ENCODE measurements at places on chromosomes 5 and 9.
A peak's percentile ranks its signal among the peaks of the same experiment; 100 is the strongest.

GRCh38 chr9:18023332-18023731 lies 444.5 kb downstream of the SH3GL2 start:
- DNase-seq, result peak; percentile 26

- peak; percentile 10 for DNase-seq
These were observed 6.3 kb upstream of the UNC5A start for GRCh38 chr5:176803943-176804498.

GRCh38 chr9:89448381-89448780 lies 49.5 kb downstream of the SEMA4D start:
- DNase-seq, result no peak

- DNase-seq, result no peak
These were observed 88.7 kb downstream of the CFAP90 start for GRCh38 chr5:7762267-7762666.

GRCh38 chr5:168879929-168880328 lies 300.8 kb upstream of the PANK3 start:
- no peak for DNase-seq

- no peak for DNase-seq
These were observed 22.1 kb upstream of the UBAP2 start for GRCh38 chr9:34070606-34071324.

GRCh38 chr9:121676926-121677325 lies 25.5 kb downstream of the DAB2IP start:
- peak; percentile 29 for DNase-seq

DNA sequence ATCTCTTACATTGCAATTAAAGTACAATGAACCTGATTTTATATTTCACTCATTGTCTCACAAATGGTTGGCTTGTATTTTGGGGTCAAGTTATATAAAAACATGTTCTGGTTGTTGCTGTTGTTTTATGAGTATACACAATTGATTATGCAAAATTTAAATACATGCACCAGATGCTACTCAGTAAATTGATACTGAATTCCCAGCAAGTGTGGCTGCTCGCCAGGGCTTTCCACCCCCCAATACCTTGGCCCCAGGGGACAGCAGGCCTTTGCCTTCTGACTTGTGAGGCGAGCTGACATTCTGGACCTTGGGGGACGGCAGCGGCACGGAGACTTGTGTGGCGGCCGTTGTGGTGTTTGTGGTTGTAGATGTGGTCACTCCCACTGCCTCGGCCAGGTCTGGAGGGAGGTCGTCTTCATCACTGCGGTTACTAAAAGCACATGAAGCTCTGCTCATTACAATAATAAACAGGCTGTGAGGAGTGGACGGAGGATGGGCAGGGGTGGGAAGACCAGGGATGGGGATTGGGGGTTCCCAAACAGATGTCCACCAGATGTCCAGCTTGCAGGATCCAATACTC lies 27.0 kb upstream of the FRRS1L start:
- DNase-seq, result peak; percentile 4

- no peak for DNase-seq
These were observed 101.4 kb downstream of the COL5A1 start for GRCh38 chr9:134742822-134743535.

DNA sequence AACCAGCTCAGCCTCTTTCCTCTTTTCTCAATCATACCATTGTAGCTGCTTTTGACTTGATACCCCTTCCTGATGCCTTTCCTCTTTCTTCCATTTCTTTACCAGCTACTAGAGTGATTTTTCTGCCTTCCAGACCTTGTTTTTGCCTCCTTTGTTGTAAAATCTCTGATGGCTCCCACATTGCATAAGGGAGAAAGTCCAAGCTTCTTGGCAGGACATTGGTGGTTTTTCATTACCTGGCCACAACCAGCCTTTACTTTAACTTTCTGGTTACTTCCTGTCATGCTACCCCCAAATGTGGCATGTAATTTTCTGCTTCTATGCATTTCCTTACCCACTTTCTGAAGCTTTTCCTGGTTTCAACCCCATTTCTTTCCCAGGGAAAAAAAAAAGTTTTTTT lies 452.5 kb downstream of the TMEM38B start:
- DNase-seq, result no peak

GRCh38 chr9:17881371-17881770 lies 302.5 kb downstream of the SH3GL2 start:
- peak; percentile 26 for DNase-seq

- no peak for DNase-seq
These were observed 144.4 kb upstream of the FSTL4 start for GRCh38 chr5:133756756-133757155.

GRCh38 chr5:173925449-173926071 lies 37.4 kb downstream of the CPEB4 start:
- DNase-seq, result no peak

DNA sequence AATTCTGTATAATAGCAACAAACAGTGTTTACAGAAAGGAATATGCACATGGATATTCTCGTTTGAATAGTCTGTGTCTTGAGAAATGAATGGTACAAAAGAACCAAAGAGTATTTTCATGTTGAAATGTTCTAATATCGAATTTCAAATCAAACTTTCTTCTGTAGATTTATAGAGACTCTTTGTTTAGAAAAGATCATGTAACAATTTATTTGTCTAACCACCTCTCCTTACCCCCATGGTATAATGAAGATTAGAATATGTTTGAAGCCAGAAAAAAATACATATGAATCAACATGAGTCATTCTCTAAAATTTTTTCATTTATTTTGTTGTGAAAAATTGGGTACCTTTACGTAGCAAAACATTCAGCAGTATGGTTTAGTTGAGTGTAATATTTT lies 285.6 kb downstream of the PRR16 start:
- DNase-seq, result no peak

GRCh38 chr5:94057217-94057616 lies 315.8 kb upstream of the POU5F2 start:
- no peak for DNase-seq

GRCh38 chr9:111429175-111429574 lies 55.0 kb downstream of the ECPAS start:
- peak; percentile 2 for DNase-seq

GRCh38 chr5:170200876-170201275 lies 31.9 kb upstream of the C5orf58 start:
- no peak for DNase-seq

DNA sequence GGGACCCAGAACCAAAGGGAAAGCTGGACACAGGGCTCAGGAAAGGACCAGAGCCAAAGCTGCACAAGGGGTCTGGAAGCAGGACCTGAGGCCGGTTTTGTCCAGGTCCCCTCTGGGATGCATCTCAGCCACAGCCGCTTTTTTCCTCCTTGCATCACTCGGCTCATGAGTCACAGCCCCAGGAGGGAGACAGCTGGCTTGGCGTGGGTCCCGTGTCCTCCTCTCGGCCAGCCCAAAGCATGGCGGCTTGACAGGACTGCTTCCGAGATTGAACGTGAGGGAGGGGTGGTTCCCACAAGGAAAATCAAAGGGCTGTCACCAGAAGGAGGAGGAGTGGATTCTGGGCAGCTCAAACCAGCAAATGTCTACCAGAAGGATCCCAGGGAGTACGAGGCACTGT lies 56.7 kb upstream of the CPLX2 start:
- peak; percentile 88 for DNase-seq

GRCh38 chr5:162107591-162107990 lies 40.0 kb downstream of the GABRG2 start:
- no peak for DNase-seq
